ENCODE measurements at places on chromosomes 3 and 15. TPM values are rescaled to one million over a fixed set of nuclear protein-coding genes. Genes with fewer than 3 reads are reported as not detected.

GRCh38 chr3:183396662-183397391 lies 31.6 kb downstream of the MCF2L2 start:
- H3K4me3 ChIP-seq, result no peak overlapping the region
- H3K36me3 ChIP-seq, result no peaks in the 10 kb centered on the region
- no peaks in the 10 kb centered on the region for H3K4me1 ChIP-seq
- peaks cover 4% of the 10 kb centered on the region for H3K27me3 ChIP-seq
- DNase-seq, result no peak

DNA sequence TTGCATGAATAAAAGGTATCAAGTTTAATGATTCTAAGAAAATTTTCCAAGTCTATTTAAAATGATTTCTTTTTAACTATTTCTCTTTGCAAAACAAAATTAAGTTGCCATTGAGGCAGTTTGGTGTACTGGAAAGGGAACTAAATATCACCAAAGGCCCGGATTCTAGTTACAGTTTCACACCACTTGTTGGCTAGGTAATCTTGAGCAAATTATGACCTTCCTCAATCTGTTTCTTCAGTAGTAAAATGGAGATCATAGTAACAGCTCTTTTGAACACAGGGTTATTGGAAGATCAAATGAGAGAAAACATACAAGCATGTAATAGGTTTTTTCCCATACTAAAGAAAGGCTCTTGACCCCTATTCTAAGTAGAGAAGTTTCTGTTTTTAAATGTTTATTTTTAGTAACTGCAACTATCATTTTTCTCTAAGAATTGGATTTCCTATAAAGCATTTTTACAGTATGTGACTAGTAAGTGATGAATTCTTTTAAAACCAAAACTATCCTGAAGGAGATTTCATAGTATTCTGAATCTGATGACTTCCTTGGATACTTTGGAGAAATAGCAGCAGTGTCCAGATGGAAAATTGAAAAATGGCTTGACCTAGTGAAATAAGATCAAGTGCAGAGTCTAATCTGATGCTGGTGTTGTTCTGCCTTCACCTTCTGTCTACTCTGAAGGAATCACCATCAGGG lies 15.7 kb downstream of the SCAANT1 start:
- no peak overlapping the region for H3K4me3 ChIP-seq
- no peaks in the 10 kb centered on the region for H3K36me3 ChIP-seq
- H3K4me1 ChIP-seq, result no peaks in the 10 kb centered on the region

DNA sequence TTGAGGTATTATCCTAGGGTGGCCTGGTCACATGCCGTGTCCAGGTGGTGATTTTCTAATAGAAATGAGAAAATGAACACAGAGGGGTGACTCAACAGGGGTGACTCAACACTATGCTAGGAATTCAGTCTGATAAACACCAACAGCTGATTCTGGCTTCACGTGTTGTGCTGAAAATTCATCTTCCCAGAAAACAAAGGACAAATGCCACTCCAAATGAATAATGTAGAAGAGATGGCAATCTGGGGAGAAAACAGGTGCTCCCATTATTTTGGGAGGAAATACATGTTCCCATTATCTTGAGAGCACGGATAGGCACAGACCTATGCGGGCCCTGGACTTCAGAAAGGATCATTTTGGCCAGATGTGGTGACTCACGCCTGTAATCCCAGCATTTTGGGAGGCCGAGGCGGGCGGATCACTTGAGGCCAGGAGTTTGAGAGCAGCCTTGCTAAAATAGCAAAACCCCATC lies 101.2 kb upstream of the MEX3B start:
- no peak overlapping the region for H3K4me3 ChIP-seq
- peaks cover 18% of the 10 kb centered on the region for H3K4me1 ChIP-seq
- 0 out of 2 replicates have a peak, but pooled peaks cover 3% of the 10 kb centered on the region for H3K36me3 ChIP-seq
- peak; percentile 51 for DNase-seq
- peak overlapping the region; percentile 29 for H3K27ac ChIP-seq

GRCh38 chr3:30428251-30428650 lies 178.2 kb upstream of the TGFBR2 start:
- no peaks in the 10 kb centered on the region for H3K27me3 ChIP-seq
- no peaks in the 10 kb centered on the region for H3K36me3 ChIP-seq
- H3K4me3 ChIP-seq, result no peak overlapping the region
- no peak overlapping the region for H3K27ac ChIP-seq

- H3K36me3 ChIP-seq, result no peaks in the 10 kb centered on the region
- peak overlapping the region; percentile 49 for H3K27ac ChIP-seq
- H3K4me3 ChIP-seq, result no peak overlapping the region
- DNase-seq, result peak; percentile 47
- H3K4me1 ChIP-seq, result peaks cover 53% of the 10 kb centered on the region
Observed at GRCh38 chr3:12750223-12750622, 8.8 kb downstream of the TMEM40 start.

- no peaks in the 10 kb centered on the region for H3K27me3 ChIP-seq
- no peaks in the 10 kb centered on the region for H3K4me1 ChIP-seq
- no peak overlapping the region for H3K27ac ChIP-seq
- no peak for DNase-seq
- H3K4me3 ChIP-seq, result no peak overlapping the region
- H3K36me3 ChIP-seq, result no peaks in the 10 kb centered on the region
Observed at GRCh38 chr3:107884719-107885460, 205.9 kb downstream of the CD47 start.

CPLX3 gene
- total RNA-seq, result not detected

ADCY5 gene
- 0.49 TPM for total RNA-seq

ZNF80 gene
- 0.12 TPM for total RNA-seq

LINGO1 gene
- 15.6 TPM for total RNA-seq

CHRNA7 gene
- 6.8 TPM for total RNA-seq

CCRL2 gene
- total RNA-seq, result not detected

C3orf22 gene
- total RNA-seq, result not detected

CHL1 gene
- total RNA-seq, result not detected

CHRFAM7A gene
- total RNA-seq, result 7.4 TPM

Measured in HCT116 (cell line).